ENCODE measurements at places on chromosomes 3 and 15.

DNA sequence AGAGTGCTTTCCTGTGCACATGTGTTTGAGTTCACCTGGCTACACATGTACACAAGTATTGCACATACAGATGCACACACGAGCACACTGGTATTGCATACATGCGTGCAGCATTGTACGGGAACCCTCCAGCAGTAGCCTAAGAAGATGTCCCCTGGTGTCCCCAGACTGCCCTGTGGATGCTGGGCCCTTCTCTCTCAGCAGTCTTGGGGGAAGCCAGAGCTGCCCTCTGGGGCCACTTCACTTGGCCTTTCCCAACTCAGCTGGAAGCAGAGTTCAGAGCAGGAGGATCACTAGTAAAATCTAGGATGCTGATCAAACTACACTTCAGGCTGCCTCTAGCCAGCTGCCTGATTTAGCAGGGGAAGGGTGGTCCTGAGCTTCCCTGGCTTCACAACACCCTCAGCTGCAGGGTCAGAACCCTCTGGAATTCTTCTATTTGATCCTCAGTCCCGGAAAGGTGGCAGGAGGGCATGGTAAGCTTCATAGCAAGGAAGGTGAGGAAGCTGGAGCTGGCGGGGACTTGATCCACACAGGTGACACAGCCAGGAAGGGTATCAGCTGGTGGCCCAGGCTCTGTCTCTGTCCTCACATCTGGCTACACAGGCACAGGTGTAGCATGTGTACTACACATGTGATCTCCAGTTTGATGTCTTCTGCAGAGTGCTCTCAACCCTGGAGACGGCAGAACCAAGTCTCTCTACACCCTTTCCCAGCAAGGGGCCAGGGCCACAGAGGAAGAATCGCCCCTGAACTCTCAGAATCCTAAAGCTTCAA lies 36.5 kb downstream of the KLF15 start:
- DNase-seq: no peak

- no peak for DNase-seq
Measured at GRCh38 chr3:184561913-184562877, 610 bp downstream of the EPHB3 start.

GRCh38 chr3:126750756-126751121 lies 46.7 kb downstream of the CHCHD6 start:
- DNase-seq: no peak

GRCh38 chr3:124999317-124999716 lies 56.5 kb downstream of the HEG1 start:
- DNase-seq: no peak

- no peak for DNase-seq
Measured at GRCh38 chr15:42800731-42801474, 64.0 kb upstream of the CDAN1 start.

GRCh38 chr3:44666346-44666745 lies 17.8 kb downstream of the ZNF35 start:
- DNase-seq: no peak

- DNase-seq: no peak
Measured at GRCh38 chr15:50576166-50576565, 29.7 kb upstream of the USP50 start.

GRCh38 chr3:143362115-143362991 lies 242.8 kb downstream of the CHST2 start:
- no peak for DNase-seq

DNA sequence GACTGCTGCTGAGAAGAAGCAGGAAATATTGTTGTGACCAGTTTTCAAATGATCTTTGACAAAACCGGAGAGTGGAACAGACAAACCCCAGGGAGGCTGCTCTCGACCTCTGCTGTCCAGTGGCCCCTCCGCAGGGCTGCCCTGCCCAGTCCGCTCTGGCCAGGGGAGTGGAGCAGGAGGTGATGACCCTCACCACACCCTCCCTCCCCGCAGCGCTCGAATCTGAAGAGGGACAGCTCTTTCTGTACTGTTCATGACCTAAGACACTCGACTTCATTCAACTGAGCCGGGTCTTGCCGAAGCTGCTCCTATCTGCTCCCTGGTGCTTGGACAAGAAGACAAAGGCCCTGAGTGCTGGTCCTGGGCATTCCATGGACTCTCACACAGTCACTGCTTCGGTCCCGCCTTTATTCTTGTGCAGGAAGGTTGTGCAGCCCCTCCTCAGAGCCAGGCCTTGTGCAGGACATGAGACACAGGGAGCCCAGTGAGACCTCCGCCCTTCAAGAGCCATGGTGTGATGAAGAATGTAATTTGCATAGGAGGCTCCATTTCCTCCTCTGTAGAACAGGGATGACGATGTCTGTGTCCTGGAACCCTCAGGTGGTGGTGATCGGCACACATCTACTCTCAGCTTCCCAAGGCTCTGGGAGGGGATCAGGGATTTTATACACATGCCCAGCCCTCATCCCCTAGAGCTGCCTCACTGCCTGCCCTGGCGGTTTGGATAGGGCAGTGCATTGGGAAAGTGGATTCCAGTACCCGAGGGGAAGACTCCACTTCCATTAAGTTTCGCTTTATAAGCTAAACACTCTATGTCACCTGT lies 97.1 kb upstream of the PRR20G start:
- no peak for DNase-seq

DNA sequence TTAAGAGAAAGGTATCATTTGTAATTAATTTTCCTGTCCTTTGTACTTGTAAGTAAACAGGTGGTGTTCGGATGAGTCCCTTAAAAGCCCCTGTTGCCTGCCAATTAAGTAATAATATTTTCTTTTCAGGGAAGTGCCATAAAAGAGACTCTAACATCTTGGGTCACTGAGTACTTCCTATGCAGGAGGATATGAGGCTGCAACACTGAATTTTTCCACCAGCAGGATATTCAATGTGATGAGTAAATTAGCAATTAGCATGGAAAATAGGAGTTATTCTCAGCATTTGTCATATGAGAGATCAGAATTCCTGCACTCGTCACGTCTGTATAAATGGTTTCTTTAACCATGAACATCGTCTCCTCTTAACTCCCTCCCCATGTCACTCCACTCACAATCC lies 45.4 kb downstream of the WWTR1 start:
- no peak for DNase-seq

DNA sequence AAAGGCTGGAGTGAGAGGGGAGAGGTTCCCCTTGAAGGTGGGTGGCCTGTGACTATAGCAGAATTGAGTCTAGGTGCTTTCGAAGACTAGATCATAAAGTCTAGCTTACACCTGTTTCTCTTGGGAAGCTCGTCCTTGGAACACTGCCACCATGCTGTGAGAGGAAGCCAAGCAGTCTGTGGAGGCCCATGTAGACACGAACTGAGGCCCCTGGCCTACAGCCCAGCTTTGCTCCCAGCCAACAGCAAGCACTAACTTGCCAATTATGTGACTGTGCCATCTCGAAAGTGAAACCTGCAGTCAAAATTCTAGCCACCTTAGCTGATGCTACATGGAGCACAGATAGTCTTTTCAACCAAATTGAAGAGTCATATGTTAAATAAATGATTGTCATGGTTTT lies 190.5 kb upstream of the NECTIN3 start:
- no peak for DNase-seq

DNA sequence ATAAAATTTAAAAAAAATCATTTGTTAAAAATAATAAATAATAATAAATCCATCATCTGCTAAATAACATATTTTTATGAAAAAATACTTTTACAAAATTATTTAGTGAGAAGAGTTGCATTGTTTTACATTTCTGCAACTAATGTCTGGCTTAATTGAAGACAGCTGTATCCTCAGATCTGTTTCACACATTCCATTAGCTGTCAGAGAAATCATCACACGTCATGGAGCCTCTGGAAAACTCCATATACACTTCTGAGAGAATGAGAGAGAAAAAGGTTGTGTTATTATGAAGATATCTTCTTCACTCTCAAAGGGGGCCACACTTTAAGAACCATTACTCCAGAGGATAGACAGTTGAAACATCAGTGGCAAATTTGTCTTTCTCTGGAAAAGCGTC lies 40.8 kb downstream of the CMSS1 start:
- no peak for DNase-seq

- no peak for DNase-seq
Measured at GRCh38 chr3:81752604-81753003, 8.8 kb downstream of the GBE1 start.

DNA sequence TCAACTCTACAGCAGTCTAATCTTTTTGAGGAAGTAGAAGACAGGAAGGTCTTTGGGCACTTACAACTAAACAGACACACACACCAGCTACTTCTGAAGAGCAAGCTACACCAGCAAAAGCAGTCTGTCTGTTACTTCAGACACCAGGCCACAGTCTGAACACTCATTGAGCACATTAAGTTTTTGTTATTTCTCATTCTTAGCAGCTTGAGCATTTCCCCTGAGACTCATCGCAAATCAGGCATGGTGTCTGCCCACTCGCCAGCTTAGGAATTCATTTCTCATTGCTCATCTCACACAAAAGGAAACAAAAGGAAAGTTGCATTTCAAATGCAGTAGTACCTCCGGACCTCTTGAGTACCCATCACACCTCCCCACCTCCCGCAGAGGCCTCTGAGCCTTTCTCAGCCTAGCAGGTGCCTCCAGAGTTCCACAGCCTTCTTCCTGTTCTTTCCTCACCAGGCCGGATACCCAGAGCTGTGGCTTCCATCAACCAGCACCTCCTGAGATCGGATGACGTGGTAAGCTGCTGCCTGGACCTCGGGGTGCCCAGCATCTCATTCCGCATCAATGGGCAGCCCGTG lies 302.0 kb downstream of the RYR3 start:
- no peak for DNase-seq

- DNase-seq: no peak
Measured at GRCh38 chr3:20055020-20055775, 15.0 kb downstream of the KAT2B start.

DNA sequence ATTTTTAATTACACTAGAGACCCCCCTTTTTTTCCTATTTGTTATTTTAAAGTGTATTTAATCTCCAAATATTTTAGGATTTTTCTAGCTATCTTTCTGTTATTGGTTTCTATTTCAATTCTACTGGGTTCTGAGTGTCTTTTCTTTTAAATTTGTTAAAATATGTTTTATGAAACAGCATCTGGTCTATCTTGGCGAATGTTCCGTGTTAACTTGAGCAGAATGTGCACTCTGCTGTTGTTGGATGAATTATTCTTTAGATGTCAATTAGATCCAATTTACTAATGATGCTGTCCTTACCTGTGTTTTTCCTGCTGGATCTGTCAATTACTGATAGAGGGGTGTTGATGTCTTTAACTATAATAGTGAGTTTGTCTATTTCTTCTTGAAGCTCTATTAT lies 462.0 kb upstream of the CNTN3 start:
- DNase-seq: no peak

DNA sequence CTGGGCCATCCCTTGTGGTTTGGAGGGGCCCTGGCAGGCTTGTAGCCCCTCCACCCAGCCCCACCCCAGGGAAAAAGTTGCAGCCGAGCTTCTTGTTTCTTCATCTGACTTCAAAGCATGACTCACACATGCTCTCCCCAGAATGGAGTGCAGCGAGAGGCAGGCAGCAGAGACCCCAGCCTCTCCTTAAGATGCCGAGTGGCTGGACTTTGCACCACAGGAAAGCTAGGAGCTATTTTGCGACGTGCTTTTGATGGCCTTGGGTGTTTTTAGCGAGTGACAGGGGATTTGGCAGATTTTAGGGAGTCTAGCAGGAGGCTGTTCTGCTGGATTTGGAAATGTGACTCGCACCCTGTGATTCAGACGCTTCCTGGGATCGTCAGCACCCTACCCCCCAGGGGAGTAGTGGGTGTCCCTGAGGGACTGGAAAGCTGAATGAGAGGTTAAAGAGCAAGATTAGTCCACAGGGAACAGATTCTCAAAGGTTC lies 14.2 kb downstream of the BAHD1 start:
- no peak for DNase-seq

- DNase-seq: no peak
Measured at GRCh38 chr3:196991581-196992460, 23.2 kb upstream of the PIGZ start.

Data from activated naive CD4-positive, alpha-beta T cell (primary cell).